Dermis microvascular lymphatic vessel endothelial cell (primary cell): ENCODE measurements at places on chromosomes 6 and 20. TPM values are rescaled to one million over a fixed set of nuclear protein-coding genes. Genes with fewer than 3 reads are reported as not detected.

ADA gene
- total RNA-seq, result 22.9 and 29.8 TPM in 2 replicates

ACOT8 gene
- total RNA-seq, result 26.8 and 36.0 TPM in 2 replicates

HTR1B gene
- total RNA-seq, result 2.1 and 3.5 TPM in 2 replicates

SLC17A2 gene
- total RNA-seq, result not detected in 2 replicates

DHX35 gene
- 7.4 and 9.5 TPM in 2 replicates for total RNA-seq

FLOT1 gene
- 52.5 and 55.2 TPM in 2 replicates for total RNA-seq

DLL1 gene
- total RNA-seq, result 2.6 and 6.4 TPM in 2 replicates

TCP11 gene
- 0.13 TPM in 2 replicates for total RNA-seq

TGM3 gene
- total RNA-seq, result not detected in 2 replicates

FRK gene
- under 0.01 and 0.13 TPM in 2 replicates for total RNA-seq

TRIM40 gene
- not detected in 2 replicates for total RNA-seq

TNXB gene
- total RNA-seq, result 0.90 and 1.8 TPM in 2 replicates

MAFB gene
- 2.7 and 8.0 TPM in 2 replicates for total RNA-seq

RRAGD gene
- total RNA-seq, result 0.26 and 0.76 TPM in 2 replicates

LAMA2 gene
- total RNA-seq, result 0.13 and 0.64 TPM in 2 replicates

AFG1L gene
- 1.8 and 1.9 TPM in 2 replicates for total RNA-seq

ZNF165 gene
- total RNA-seq, result 0.25 and 0.39 TPM in 2 replicates

EPPIN gene
- total RNA-seq, result not detected in 2 replicates

HLA-DMB gene
- total RNA-seq, result 0.25 and 0.51 TPM in 2 replicates

SNAI1 gene
- total RNA-seq, result 1.0 and 1.6 TPM in 2 replicates

PROKR2 gene
- total RNA-seq, result not detected in 2 replicates

TEAD3 gene
- 0.13 and 0.26 TPM in 2 replicates for total RNA-seq

ZFP57 gene
- total RNA-seq, result 0.51 and 0.63 TPM in 2 replicates

DNAH8 gene
- total RNA-seq, result not detected in 2 replicates

SLC4A11 gene
- 6.9 and 26.0 TPM in 2 replicates for total RNA-seq

KCNK5 gene
- not detected in 2 replicates for total RNA-seq

GPX5 gene
- total RNA-seq, result not detected in 2 replicates

GJA1 gene
- 1,124 and 1,357 TPM in 2 replicates for total RNA-seq

ERVFRD-1 gene
- total RNA-seq, result under 0.01 TPM in 2 replicates

DHX16 gene
- 30.3 and 36.9 TPM in 2 replicates for total RNA-seq

FAM83B gene
- not detected in 2 replicates for total RNA-seq

DDO gene
- 3.3 and 3.8 TPM in 2 replicates for total RNA-seq

TPBG gene
- 3.9 and 5.9 TPM in 2 replicates for total RNA-seq

KHDRBS2 gene
- total RNA-seq, result not detected in 2 replicates

MAS1 gene
- total RNA-seq, result not detected in 2 replicates

NKAIN4 gene
- total RNA-seq, result not detected in 2 replicates

GPLD1 gene
- 0.13 and 0.25 TPM in 2 replicates for total RNA-seq

ID4 gene
- total RNA-seq, result under 0.01 and 0.13 TPM in 2 replicates

IL20RA gene
- total RNA-seq, result 0.26 and 1.1 TPM in 2 replicates

PTGIS gene
- 0.13 and 0.25 TPM in 2 replicates for total RNA-seq

LCA5 gene
- total RNA-seq, result 2.1 and 2.2 TPM in 2 replicates

NKX2-4 gene
- not detected in 2 replicates for total RNA-seq
